Mononuclear cell (primary cell): ENCODE measurements at places on chromosomes 5 and 9. TPM values are rescaled to one million over a fixed set of nuclear protein-coding genes. Genes with fewer than 3 reads are reported as not detected.

CDH12 gene
- total RNA-seq: under 0.01 TPM

ECM2 gene
- 0.31 TPM for total RNA-seq

FCN2 gene
- total RNA-seq: not detected

YTHDC2 gene
- 67.5 TPM for total RNA-seq

LCN12 gene
- not detected for total RNA-seq

LCN9 gene
- not detected for total RNA-seq

TNFSF8 gene
- 83.1 TPM for total RNA-seq

SPAG8 gene
- total RNA-seq: 0.42 TPM

TMC1 gene
- total RNA-seq: 0.52 TPM

IFNA21 gene
- not detected for total RNA-seq

SLC25A46 gene
- total RNA-seq: 34.5 TPM

ANKRD31 gene
- 0.63 TPM for total RNA-seq

PIK3R1 gene
- 742 TPM for total RNA-seq

OTULIN gene
- total RNA-seq: 88.1 TPM

ADCY2 gene
- total RNA-seq: under 0.01 TPM

C1QTNF2 gene
- 0.10 TPM for total RNA-seq

SLC36A3 gene
- total RNA-seq: not detected

CATSPER3 gene
- 0.10 TPM for total RNA-seq

TICAM2 gene
- total RNA-seq: 1.2 TPM

SAXO1 gene
- 0.10 TPM for total RNA-seq

ADAMTS19 gene
- total RNA-seq: not detected

IL3 gene
- total RNA-seq: not detected

EPB41L4B gene
- total RNA-seq: not detected

FOXD4L4 gene
- not detected for total RNA-seq

HTR4 gene
- not detected for total RNA-seq

EDIL3 gene
- total RNA-seq: 0.10 TPM

DDX4 gene
- not detected for total RNA-seq

S100Z gene
- total RNA-seq: 5.6 TPM

CD274 gene
- total RNA-seq: 6.2 TPM

C9orf50 gene
- total RNA-seq: not detected

PPIC gene
- not detected for total RNA-seq

SEMA5A gene
- 0.84 TPM for total RNA-seq

WDR38 gene
- not detected for total RNA-seq

ZCCHC7 gene
- total RNA-seq: 68.4 TPM

TYRP1 gene
- 0.10 TPM for total RNA-seq

AIF1L gene
- total RNA-seq: 0.10 TPM

TUSC1 gene
- 0.52 TPM for total RNA-seq

SHISAL2B gene
- not detected for total RNA-seq

CDH9 gene
- 0.10 TPM for total RNA-seq

BICD2 gene
- 27.9 TPM for total RNA-seq

PCDHB10 gene
- total RNA-seq: not detected

TRPM3 gene
- total RNA-seq: not detected

CYSRT1 gene
- 0.21 TPM for total RNA-seq

DRD1 gene
- total RNA-seq: not detected

SLC9A3 gene
- total RNA-seq: 1.8 TPM

SLC25A51 gene
- 24.8 TPM for total RNA-seq

ADRB2 gene
- 27.5 TPM for total RNA-seq

SLC6A3 gene
- total RNA-seq: not detected

GFI1B gene
- 13.6 TPM for total RNA-seq

DND1 gene
- total RNA-seq: 0.31 TPM

XRCC4 gene
- total RNA-seq: 5.0 TPM

BARHL1 gene
- total RNA-seq: not detected

SLC46A2 gene
- total RNA-seq: 0.94 TPM

IER5L gene
- 13.2 TPM for total RNA-seq

ACOT12 gene
- 0.31 TPM for total RNA-seq

STK32A gene
- not detected for total RNA-seq

CDX1 gene
- not detected for total RNA-seq

PCDHGB6 gene
- total RNA-seq: 0.63 TPM

MAT2B gene
- total RNA-seq: 35.8 TPM
